ENCODE measurements at places on chromosomes 6 and 20.

- DNase-seq = no peak
Observed at GRCh38 chr6:150668900-150669302, 69.2 kb downstream of the PLEKHG1 start.

- no peak for DNase-seq
Observed at GRCh38 chr6:129659590-129660345, 50.2 kb downstream of the ARHGAP18 start.

DNA sequence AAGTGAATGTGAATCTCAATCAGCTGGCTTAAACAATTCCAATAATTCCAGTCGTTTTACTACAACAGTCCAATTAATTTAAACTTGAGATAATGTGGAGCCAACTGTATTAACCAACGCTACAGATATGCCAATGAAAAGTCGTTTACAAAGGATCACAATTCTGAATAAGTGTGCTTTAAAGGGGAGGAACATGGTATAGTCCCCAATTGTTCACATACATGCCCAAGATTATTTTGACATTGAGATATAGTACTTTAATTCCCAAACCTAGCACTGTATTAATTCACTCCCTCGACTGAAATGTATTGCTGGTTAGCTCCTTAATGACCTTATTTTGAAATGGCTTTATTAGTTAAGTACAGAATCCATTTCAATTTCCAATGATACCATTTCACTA lies 2.5 kb downstream of the AKIRIN2 start:
- DNase-seq = no peak

DNA sequence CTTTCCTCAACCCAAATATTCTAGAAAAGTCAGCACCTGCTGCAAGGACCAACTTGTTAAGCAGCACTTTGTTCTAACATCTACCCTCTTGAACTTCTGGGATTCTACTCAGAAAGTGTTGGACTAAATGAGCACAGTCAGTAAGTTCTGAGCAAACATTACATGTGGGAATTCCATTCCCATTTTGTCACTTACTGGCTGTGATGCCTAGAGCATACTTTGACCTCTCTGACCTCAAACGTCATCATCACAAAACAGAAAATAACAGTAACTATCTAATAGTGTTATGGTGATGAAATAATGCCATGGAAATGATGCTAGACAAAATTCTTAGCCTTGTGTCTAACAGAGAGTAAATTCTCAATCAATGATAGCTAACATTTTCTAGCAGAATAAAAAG lies 829.4 kb downstream of the EPHA7 start:
- no peak for DNase-seq

DNA sequence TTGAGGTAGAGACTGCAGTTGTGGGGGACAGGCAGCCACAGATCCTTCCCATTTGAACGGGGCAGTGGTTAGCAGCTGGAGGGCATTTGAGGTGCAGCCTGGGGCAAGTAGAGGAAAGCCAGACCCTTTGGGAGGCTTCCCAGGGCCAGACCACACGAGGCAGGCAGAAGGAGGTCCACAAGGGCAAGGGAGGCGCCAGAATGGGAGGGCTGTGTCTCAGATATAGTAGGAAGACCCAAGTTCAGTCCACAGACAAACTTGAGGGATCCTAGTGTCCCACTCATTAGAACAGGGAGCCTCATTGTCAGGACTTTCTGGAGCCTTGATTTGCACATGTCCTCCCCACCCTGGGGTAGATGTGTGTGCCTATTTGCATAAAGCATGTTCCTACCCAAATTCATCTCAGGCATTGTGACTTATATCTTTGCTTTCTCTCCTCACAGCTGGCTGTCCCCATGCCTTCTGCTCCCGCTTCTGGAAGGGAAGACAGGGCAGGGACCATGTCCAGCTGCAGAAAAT lies 166.0 kb downstream of the VEGFA start:
- no peak for DNase-seq

- DNase-seq = no peak
Observed at GRCh38 chr6:38212579-38212978, 393.1 kb downstream of the ZFAND3 start.

- no peak for DNase-seq
Observed at GRCh38 chr6:31121131-31121790, 1.0 kb upstream of the CDSN start.

DNA sequence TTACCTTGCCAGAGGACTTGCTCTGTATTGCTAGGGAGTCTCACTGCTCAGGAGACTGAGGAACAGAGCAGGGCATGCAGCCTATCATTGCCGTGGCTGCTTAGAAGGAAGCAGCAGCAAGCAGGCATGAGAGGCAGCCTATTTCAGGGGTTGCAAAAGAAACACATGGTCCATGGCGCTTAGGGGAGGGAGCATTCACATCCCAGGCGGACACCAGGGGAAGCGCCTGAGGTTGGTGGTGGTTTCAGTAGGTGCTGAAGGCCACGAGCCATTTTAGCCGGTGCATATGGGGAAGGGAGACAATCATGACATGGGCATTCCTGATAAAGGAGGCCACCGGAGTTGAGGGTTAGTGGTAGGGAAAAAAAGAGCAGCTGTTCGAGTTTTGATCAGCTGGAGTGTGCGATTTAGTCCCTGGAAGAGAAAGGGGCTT lies 20.9 kb downstream of the FARS2 start:
- DNase-seq = no peak

GRCh38 chr20:44576297-44576696 lies 6.1 kb upstream of the PKIG start:
- DNase-seq = peak; percentile 79

DNA sequence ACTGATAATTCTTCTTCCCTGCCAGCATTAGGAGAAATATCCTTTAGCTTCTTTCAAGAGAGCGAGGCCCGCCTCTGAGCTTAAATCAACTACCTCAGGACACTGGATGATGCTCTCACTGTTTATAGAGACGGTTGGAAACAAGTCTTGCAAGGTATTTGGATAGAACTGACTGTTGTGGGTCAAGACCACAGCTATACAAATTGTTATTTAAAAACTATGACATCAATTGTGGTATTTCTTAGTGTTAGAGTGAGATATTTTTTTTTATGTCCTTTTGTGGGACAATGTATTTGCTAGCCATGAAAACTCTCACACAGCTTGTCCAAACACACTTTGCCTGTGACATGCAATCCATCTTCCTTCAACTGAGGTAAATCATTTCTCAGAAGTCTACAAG lies 136.3 kb upstream of the PHACTR1 start:
- DNase-seq = no peak

- no peak for DNase-seq
Observed at GRCh38 chr6:45645302-45645701, 267.6 kb upstream of the SUPT3H start.

GRCh38 chr20:32450484-32451061 lies 92.4 kb downstream of the ASXL1 start:
- no peak for DNase-seq

GRCh38 chr6:158850807-158851115 lies 31.6 kb upstream of the EZR start:
- no peak for DNase-seq

DNA sequence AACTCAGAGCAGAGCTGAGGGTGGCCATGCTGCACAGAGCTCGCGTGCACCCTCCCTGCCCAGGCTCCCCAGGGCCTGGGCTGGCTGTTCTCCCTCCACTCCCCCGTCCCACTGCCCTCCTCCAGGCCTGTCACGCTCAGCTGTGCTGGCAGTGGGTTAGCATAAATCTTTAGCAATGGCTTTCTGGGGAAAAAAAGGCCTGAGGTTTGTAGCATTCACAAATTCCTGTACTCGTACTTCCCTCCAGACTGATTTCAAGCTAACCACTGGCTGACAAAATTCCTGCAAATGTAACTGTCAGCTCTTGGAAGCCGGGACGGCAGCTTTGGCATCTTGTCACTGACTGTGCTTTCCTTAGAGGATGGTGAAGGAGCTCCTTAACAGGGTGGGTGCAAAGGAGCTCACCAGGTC lies 22.3 kb upstream of the SMOC2 start:
- DNase-seq = no peak

GRCh38 chr6:31169123-31169857 lies 1.2 kb downstream of the POU5F1 start:
- DNase-seq = no peak

Measured in OCI-LY7 (cell line).